Smooth muscle cell of bladder (primary cell): ENCODE measurements at places on chromosomes 12 and 14. TPM values are rescaled to one million over a fixed set of nuclear protein-coding genes. Genes with fewer than 3 reads are reported as not detected.

Gene GRIP1
- under 0.01 and 0.65 TPM in 2 replicates for total RNA-seq

Gene RIN3
- total RNA-seq: 4.7 and 6.5 TPM in 2 replicates

Gene CACNA2D4
- 0.43 and 0.55 TPM in 2 replicates for total RNA-seq

Gene CLEC2B
- 22.3 and 25.7 TPM in 2 replicates for total RNA-seq

Gene PRB2
- not detected in 2 replicates for total RNA-seq

Gene DHRS7
- 104 and 110 TPM in 2 replicates for total RNA-seq

Gene METAP2
- total RNA-seq: 73.4 and 82.7 TPM in 2 replicates

Gene LTB4R
- 0.71 and 1.9 TPM in 2 replicates for total RNA-seq

Gene PIK3C2G
- total RNA-seq: not detected in 2 replicates

Gene C1QL4
- total RNA-seq: under 0.01 TPM in 1 of 2 replicates, not detected in the other

Gene TRAF3
- 16.9 and 23.6 TPM in 2 replicates for total RNA-seq

Gene NPFF
- total RNA-seq: not detected in 2 replicates

Gene FAM186B
- total RNA-seq: 0.28 and 0.37 TPM in 2 replicates

Gene OTUB2
- total RNA-seq: 0.85 and 0.92 TPM in 2 replicates

Gene CCDC175
- total RNA-seq: not detected in 2 replicates

Gene ACVRL1
- total RNA-seq: 19.8 and 34.7 TPM in 2 replicates

Gene KRT4
- 0.14 TPM in 1 of 2 replicates, not detected in the other for total RNA-seq

Gene GPR65
- total RNA-seq: under 0.01 and 0.28 TPM in 2 replicates

Gene L2HGDH
- 2.7 and 3.9 TPM in 2 replicates for total RNA-seq

Gene IAPP
- total RNA-seq: not detected in 2 replicates

Gene FLRT2
- total RNA-seq: 2.8 and 8.0 TPM in 2 replicates

Gene TSPAN8
- 0.43 and 4.0 TPM in 2 replicates for total RNA-seq
